Stimulated activated naive CD8-positive, alpha-beta T cell treated with anti-CD3 and anti-CD28 coated beads, Interleukin-15, amount 100 ng/mL, for 72 hours (primary cell): ENCODE measurements at places on chromosomes 6 and 20.

DNA sequence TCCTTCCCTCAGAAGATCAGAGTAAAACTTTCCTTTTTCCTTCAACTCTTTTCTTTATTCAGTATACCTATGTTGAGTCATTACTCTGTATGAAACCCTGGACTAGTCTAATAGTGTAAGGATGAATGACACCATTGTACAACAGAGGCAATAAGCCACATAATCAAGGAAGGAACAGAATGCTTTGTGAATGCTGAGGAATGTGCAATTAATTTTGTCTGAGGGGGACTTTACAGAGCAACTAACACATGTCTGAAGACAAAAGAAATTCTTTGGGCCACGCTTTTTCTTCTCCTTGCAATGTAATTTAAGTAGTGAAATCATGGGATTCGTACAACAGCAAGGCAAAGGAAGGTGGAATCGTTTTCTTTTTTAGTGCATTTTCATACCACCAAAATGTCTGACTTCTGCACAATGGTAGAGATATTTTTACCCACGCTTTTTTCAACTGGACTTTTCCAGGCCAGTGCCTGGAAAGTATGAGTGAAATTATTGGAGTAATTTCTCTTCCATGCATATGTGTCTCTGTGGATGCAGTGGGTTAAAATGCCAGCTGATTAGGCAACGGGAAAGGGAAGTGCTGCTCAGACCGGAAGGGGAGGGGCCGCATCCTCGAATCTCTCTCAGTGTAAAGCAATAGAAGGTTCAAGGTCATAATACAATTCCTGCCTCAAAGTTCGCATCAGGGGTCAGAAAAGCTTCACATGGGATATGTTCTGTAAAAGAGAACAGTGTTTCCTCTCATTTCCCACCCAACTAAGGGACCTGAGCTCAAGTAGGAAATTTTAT, 89.9 kb upstream of the MTHFD1L start:
- DNase-seq, result no peak

GRCh38 chr6:149696901-149697300, 21.0 kb downstream of the LATS1 start:
- DNase-seq, result no peak

GRCh38 chr6:164130151-164130550, 715.6 kb downstream of the QKI start:
- no peak for DNase-seq

DNA sequence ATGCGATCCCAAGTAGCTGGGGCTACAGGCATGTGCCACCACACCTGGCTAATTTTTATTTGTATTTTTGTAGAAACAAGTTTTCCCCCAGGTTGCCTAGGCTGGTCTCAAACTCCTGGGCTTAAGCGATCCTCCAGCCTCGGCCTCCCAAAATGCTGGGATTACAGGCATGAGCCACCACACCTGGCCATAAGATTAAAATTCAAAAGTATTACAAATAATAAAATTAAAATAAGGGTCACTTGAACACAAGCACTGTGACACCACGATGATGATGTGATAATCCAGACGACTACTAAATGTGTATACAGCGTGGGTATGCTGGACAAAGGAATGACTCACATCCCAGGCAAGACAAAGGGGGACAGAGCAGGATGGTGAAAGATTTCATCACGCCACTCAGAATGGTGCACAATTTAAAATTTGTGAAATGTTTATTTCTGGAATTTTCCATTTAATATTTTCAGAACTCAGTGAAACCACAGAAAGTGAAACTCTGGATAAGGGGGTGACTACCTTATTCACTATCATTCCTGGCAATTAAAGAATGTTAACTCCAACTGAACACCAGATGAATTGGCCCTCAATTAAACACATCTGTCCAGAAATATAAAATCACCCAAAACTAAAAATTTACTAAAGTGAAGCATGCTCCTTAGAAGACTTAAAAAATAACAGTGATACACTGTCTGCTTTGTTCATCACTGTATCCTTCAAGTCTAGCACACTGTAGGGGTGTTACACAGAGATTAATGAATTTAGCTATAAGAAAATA, 13.1 kb downstream of the B4GALT5 start:
- DNase-seq, result no peak

DNA sequence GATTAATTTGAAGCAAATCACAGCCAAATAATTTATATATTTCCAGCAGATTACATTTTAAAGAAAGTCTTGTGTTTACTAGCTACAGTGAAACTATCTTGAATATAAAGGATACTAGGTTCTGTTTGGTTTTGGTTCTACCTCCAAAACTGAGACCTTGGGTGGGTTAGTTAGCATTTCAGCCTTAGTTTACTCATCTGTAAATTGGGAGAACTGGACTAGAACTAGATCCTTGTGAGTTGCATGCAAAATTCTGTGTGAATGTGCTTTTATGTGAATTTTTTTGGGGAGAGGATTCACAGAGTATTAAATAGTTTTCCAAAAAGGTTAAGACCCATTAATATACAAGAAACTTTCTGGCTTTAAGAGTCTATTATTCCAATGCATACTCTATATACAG, 4.1 kb downstream of the GMNN start:
- DNase-seq, result no peak
